ENCODE measurements at places on chromosomes 12 and 14.

DNA sequence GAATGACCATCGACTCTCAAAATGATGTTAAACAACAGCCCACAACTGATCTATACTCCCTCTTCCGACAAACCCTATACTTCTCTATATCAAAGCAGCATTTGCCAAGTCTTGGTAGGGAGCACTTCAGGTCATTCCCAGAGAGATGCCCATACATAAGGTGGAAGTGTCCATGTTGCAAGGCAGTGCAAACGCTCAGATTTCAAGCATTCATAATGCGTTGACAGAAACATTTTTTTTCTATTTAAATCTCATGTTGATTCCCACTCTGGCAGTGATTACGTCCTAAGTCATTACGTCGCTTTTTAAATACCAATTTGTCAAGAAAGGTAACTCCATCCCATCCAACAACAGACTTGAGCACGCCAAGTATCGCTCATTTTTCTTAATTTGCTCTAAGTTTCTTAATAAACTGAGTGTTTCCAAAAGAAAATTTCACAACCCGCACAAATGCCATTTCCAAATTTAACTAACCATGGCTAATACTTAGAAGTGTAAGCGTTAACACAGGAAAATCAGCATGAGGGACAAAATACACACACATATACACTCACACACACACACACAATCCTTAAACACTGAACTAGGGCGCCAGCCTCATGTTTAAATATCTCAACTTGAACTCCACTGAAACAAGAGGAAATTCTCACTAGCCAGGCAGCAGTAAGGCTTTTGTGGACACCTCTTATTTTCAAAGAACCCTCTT lies 1.1 kb downstream of the GXYLT1 start:
- peak; percentile 13 for DNase-seq

GRCh38 chr12:27026257-27026656 lies 3.9 kb downstream of the MED21 start:
- DNase-seq, result no peak

GRCh38 chr14:35213869-35214387 lies 78.3 kb upstream of the PSMA6 start:
- no peak for DNase-seq

DNA sequence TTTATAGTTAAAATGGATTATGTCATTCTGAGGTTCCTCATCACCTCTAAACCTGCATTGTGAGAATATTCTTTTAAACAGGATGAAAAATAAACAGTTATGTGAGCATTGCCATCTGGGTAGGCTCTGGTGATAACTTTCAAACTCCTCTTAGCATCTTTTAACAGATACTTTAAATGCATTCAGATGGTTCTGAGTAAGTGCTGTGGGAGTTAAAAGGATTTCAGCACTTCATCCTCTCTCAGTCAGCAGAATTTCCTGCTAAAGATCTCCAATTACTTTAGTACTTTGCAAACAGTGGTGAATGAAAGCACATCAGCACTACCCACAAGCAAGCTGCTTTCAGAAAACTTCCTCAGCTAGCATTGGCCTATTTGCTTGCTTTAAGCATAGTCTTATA lies 59.3 kb upstream of the TMTC1 start:
- DNase-seq, result no peak

DNA sequence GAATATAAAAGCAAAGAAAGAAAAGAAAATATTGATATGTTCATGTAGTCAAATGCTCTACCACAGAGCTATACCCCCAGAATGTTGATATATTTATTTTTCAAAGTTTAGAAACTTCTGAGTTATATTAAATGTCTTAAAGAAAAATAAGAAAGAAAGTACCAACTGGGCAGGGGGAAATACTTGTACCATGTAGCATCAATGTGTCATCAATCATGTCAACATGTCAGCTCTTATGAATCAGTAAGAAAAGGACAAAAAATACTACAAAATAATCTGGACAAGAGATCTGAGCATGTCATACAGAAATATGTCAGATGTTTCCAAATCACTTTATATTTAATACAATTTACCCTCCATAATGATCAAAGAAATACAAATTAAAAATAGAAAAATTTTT lies 595.1 kb upstream of the ATP2B1 start:
- DNase-seq, result no peak

DNA sequence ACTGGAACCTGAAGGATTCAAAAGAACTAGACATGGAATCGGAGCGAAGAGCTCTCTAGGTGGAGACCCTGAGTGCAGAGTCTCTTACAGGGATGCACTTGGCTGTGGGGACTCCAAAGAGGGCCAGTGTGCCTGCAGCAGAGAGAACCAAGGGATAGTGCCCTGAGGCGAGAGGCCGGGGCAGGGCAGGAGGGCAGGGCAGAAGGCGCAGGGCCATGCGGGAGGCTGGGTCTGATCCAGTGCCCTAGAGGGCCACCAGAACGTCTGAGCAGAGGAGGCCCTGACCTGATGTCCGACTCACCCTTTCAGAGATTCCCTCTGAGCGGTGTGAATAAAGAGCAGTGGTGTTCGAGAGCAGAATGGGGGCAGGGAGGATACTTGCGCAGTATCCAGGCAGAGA lies 205.4 kb upstream of the FKBP4 start:
- DNase-seq, result no peak

- DNase-seq, result no peak
Measured at GRCh38 chr14:24297190-24297964, 2.2 kb downstream of the DHRS1 start.

DNA sequence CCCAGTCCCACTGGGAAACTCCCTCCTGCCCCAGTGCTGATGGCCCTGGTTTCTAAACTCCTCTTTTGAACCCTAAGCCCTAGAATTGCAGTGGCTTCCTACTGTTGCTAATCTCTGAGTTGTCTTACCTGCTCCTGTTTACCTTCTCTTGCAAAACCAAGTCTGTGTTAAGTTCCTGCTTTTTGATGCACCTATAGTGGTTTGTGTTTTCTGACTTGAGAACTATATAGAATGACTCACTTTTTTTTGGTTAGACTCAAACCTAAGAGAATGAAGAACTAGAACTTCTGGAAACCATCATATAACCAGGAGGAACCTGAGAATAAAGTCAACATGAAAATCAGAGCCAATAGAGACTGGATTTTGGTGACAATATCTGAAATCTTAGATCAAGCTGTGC lies 5.5 kb upstream of the GAS2L3 start:
- no peak for DNase-seq

GRCh38 chr14:69711881-69712560 lies 54.9 kb upstream of the SRSF5 start:
- DNase-seq, result no peak

GRCh38 chr14:103862393-103862782 lies 15.0 kb upstream of the PPP1R13B start:
- no peak for DNase-seq

DNA sequence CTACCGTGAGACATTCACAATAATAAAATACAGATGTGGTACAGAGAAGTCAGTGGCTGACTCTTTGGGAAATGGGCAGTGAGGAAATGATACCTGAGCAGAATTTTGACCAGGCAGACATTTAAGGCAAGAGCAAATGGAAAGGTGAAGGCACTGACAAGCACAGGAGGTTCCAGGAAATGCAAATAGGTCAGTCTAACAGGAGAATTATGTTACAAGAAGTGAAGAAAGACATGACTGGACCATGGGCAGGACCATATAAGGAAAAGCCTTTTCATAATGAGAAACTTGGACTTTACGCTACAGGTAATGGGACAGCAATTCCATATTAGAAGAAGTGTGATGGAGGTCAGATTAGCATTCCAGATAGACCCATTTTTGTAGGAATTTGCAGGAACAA lies 338.9 kb downstream of the PDZRN4 start:
- DNase-seq, result no peak

GRCh38 chr14:92560106-92560865 lies 46.7 kb downstream of the RIN3 start:
- no peak for DNase-seq

DNA sequence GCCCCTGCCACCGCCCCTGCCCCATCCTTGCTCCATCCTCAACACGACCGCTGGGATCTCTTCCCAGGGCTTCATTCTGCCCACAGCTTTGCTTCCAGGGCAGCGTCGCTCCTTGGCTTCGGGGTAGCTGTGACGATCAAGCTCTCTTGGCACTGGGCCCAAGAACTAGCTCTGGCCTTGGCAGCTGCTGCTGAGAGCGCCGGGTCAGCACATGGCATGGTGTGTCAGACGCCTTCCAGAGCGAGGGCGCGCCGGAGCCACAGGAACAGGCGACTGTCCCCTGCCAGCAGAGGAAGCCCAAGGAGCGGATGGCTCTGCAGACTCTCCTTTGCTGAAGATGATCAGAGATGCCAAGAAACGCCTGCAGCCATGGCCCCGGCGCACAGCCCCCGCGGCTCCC lies 15.9 kb downstream of the RAB35 start:
- no peak for DNase-seq

GRCh38 chr12:130357729-130358330 lies 20.1 kb downstream of the PIWIL1 start:
- DNase-seq, result no peak

GRCh38 chr12:69875416-69875935 lies 50.4 kb downstream of the MYRFL start:
- DNase-seq, result no peak

- no peak for DNase-seq
Measured at GRCh38 chr14:68236582-68237458, 417.2 kb downstream of the RAD51B start.

- peak; percentile 38 for DNase-seq
Measured at GRCh38 chr14:20413744-20414082, 412 bp upstream of the TEP1 start.

DNA sequence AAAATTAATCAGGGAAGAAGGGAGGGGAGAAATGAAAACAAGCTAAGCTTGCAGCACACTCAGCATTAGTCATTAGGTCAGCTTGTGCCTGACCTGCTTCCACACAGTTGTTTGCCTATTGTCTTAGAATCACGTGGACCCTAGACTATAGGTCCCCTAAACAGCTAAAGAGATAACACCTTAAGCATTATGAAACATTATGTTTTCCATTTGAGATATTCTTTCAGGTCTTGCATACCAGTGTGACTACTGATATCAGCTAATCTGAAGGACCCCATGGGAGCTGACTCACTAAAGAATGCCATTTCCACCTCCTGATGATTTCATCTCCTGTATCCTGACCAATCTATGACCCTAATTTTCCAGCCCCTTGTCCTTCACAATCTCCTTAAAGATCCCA lies 154.1 kb upstream of the FUT8 start:
- no peak for DNase-seq

- no peak for DNase-seq
Measured at GRCh38 chr12:62351326-62351725, 91.1 kb downstream of the USP15 start.

DNA sequence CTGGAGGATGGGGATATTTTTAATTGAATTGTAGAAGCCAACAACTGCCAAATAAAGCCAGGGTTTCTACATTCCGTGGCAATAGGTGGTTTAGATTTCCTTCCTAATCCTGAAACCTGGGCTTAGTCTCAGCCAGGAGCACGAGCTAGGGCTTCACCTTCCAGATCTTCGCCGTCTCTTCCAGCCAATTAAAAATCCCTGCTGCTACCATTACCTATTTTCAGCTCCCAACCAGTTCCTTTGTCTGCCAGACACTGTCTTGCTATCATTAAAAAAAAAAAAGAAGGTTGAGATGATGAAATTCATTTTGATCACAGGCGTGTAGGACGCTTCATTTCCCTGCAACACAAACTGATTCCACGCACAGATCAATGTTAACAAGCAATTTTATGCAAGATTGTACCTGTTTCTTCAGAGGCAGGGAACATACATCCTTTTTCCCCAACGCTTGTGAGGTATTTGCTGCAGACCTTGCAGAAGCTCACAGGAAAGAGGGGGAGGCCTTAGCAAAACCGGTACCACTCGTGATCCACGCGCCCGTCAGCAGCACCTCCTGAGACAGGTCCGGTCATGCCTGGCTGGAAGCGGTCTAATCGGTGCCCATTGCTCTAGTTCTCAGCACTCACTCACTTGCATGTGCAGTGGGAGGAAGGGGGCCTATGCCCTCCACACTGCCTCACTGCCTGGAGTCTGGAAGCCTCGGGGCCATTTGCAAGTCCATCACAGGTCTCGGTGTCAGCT lies 65.1 kb downstream of the SLC6A12 start:
- no peak for DNase-seq

DNA sequence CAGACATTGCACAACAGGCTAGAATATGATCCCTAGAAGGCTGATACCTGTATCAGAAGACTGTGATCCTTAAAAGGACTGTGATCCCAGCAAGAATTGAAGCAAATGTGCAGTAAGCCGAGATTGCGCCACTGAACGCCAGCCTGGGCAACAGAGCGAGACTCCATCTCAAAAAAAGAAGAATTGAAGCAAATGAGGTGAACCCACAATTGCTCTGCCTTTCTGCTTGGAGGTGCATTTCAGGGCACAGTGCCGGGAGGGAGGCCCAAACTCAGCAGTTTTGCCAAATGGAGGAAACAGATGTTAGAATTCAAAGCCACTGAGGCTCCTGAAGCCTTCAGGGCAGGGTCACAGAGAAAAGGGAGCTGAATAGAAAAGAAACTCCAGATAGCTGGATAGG lies 61.1 kb upstream of the COCH start:
- no peak for DNase-seq

DNA sequence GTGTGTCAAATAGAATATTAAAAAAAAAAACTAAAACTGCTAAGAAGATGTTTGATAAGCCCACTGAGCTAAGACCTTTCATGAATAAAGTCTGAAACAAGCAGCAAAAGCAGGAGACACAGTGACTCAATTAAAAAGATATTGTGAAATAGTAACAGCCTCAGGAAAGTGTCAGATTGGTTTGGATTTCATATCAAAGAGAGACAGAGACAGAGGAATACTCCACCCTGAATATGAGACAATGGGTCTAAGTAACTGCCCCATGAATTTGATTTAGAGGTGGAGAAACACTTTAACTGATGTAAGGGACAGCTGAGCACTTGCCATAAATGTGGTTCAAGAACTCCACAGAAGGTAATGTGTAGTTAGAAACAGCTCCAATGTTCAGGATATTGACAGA lies 277.9 kb upstream of the FOXG1 start:
- no peak for DNase-seq
